ENCODE measurements at places on chromosomes 5 and 9. TPM values are rescaled to one million over a fixed set of nuclear protein-coding genes. Genes with fewer than 3 reads are reported as not detected.

The FOXD4 gene
- total RNA-seq = 0.37 TPM

The CYFIP2 gene
- total RNA-seq = 20.7 TPM

The LURAP1L gene
- 11.6 TPM for total RNA-seq

The TENT4A gene
- 23.4 TPM for total RNA-seq

The WNT8A gene
- not detected for total RNA-seq

The SMIM33 gene
- total RNA-seq = not detected

The ZBED3 gene
- 2.5 TPM for total RNA-seq

The GDF9 gene
- 0.21 TPM for total RNA-seq

The AMBP gene
- 9.8 TPM for total RNA-seq

The PLAC8L1 gene
- not detected for total RNA-seq

The ZNF346 gene
- 13.0 TPM for total RNA-seq

The THG1L gene
- total RNA-seq = 29.8 TPM

The SPATA9 gene
- total RNA-seq = 0.09 TPM

The STPG3 gene
- not detected for total RNA-seq

The FKBP15 gene
- total RNA-seq = 16.9 TPM

The GABRB2 gene
- total RNA-seq = not detected

The CPEB4 gene
- total RNA-seq = 8.0 TPM

The CCL27 gene
- total RNA-seq = not detected

The STKLD1 gene
- 1.4 TPM for total RNA-seq

The MCTP1 gene
- total RNA-seq = 7.3 TPM

The DPYSL3 gene
- 17.0 TPM for total RNA-seq

All from A549 treated with CpdA at 1 μM for 4 hours (cell line).